RPMI7951 (cell line): ENCODE measurements at places on chromosomes 11 and 22. TPM values are rescaled to one million over a fixed set of nuclear protein-coding genes. Genes with fewer than 3 reads are reported as not detected.

- no peak for DNase-seq
Observed at GRCh38 chr11:76729214-76729613, 53.9 kb upstream of the TSKU start.

DNA sequence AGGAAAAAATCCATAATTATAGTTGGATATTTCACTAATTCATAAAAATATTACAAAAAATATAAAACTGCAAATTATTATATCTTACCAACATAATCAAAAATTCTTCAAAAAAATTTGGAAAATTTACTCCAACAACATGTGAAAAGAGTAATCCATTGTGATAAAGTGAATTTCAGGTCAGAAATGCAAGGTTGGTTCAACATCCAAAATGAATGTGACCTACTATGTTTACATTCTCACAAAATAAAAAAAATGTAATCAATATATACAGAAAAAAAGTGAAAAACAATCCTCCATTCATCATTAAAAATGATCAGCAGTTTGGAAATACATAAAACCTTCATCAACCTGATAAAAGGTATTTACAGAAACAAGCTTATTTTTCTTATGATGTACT lies 1252.2 kb downstream of the JRKL start:
- DNase-seq = no peak

DNA sequence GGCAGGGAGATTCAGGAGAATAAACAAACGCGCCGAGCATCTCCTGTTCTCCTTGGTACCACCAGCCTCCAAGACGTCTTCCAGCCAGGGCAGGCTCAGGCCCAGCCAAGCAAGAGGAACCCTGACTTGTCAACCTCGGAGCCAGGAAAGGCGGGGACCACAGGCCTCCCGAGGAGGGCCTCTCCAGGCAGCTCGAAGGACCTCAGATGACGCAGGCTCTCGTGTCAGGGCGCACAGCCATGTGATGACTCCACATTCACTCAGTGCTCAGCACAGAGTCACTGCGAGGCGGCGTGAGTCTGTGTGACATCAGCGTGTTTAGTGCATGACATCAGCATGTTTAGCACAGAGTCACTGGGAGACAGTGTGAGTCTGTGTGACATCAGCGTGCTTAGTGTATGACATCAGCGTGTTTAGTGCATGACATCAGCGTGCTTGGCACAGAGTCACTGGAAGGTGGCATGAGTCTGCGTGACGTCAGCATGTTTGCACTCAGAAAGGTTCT lies 241.4 kb downstream of the BRD1 start:
- no peak for DNase-seq

DNA sequence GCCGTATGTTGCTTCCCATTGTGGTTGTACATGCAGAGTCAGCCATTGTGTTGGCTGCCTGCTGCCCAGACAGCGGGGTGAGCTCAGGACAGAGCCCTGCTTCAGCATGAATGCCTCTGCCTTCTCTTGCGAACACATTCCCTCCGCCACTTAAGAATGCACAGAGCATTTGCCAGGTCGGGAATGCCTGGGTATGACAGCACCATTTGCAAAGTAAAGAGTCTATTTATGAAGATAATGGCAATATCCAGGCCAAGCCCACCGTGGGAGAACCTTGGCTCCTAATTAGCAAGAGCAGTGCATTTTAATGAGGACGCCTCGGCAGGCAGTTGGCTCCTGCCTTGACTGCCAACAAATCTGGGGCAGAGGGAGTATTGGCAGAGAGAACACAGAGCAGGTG lies 62.5 kb upstream of the SORL1 start:
- no peak for DNase-seq

DNA sequence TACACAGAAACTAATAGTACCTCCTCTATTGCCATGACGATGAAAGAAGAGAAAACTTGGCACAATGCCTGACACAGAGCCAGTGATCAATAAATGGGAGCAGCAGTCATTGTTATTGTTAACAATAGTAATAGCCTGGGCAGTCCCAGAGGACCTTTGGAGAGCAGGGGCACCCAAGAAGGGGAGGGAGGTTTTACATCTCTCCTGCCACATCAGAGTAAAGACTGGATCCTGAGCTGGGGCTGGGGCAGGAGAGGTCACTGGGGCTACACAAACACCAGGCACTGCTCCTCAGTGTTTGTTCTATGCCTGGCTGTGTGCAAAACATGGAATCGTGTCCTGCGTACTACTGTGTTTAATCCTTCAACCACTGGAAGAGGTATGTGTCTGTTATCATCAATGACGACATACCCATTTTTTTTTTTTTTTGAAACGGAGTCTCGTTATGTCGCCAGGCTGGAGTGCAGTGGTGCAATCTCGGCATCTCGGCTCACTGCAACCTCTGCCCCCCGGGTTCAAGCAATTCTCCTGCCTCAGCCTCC lies 25.0 kb upstream of the CREB3L1 start:
- DNase-seq = no peak

GRCh38 chr11:128624269-128625175 lies 37.2 kb upstream of the ETS1 start:
- DNase-seq = no peak

- no peak for DNase-seq
Observed at GRCh38 chr22:17675584-17675983, 37.0 kb downstream of the BCL2L13 start.

The OTOG gene
- total RNA-seq = not detected in 2 replicates

The OR52A1 gene
- total RNA-seq = not detected in 2 replicates

The HTR3B gene
- not detected in 2 replicates for total RNA-seq

The PHLDA2 gene
- 26.9 and 28.0 TPM in 2 replicates for total RNA-seq
